Heart right ventricle (tissue), 16 donors: ENCODE measurements at places on chromosomes 6 and 20.

GRCh38 chr6:63685446-63686379, 50.1 kb downstream of the PHF3 start:
- DNase-seq = no peak

DNA sequence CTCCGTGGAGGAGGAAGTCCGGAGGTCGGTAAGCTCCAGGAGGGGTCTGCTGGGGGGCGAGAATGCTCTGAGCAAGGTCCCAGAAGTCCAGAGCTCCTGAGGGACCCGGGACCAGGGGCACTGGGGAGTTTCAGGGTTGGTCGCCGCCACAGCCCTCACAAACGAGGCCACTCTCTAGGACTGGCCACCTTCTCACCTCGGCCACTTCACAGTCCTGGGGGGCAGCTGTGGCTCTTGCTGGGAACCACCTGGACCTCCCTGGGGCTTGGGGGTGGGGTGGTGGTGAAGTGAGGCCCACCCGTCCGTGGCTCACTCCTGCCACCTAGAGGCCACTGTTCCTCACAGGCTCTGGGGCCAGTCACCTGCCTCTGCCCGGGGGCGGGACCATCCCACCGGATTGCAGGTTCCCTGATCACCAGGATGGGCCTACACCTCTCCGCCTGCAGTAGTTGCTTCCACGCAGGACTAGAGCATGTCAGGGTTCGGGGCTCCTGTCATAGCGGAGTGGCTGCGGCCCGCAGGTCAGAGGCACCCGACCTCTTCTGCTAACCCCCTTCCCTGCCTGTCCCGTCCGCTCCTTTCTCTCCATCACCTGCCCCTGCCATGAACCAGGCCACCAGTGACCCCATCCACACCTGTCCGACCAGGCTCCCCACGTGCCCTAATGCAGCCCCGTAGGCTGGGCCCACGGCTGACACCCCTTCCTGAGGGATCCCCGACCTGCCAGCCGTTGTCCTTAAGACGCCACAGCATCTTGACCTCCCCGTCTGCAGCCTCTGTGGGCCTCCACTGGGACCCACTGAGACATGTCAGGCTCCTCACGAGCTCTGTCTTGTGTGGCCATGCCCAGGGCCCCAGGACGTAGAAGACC, 5.1 kb upstream of the TCEA2 start:
- peak; percentile 88 for DNase-seq

DNA sequence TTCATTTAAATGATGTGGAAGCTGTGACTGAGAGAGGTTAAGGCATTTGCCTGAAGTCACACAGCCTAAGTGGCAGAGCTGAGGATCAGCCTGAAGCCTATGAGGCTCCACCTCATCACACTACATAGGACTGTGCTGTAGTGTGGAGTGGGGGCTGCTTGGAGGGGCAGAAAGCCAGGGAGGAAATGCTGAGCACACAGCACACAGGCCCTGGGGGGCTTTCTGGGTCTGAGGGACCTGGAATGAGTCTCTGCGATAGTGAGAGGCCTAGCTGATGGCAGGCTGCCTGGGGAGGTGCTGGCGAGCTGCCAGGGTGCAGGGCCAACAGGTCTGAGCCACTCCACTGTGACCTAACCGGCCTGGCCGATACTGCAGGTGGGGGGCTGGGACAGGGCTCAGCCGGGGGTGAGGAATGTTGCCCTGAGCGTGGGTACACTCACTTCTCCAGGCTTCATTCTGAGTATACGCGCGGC, 2.2 kb upstream of the ARHGAP40 start:
- peak; percentile 60 for DNase-seq

GRCh38 chr6:42390228-42390934, 61.3 kb downstream of the TRERF1 start:
- no peak for DNase-seq

DNA sequence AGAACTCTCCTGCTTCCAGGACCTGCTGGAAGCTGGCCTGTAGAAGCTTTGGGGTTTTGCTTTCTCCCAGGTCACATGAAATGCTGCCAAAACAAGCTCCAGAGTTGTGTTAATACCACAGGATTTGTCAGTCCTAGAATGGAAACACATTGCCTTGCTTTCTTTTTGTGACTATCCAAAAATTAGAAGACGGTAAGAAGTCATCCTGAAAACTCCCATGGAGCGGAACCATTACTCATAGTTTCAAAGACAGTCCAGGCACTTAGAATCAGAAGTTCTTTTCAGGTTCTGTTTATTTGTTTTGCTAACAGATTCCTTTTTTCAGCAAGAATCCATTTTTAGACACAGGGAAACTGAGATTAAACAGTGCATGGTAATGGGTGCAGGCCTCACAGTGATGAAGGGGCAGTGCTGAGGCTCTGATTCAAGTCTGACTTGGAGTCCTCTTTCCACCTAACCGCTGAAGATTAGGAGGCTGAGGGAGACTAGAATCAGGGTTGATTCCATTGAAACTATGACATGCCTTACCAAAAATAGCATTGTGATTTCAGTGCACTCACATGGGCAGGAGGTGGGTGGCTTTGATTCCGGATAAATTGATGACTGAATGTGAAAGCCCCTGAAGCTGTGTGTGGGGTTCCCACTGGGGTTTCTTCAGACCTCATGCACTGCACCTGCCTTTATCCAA, 72.2 kb upstream of the NAA20 start:
- DNase-seq = no peak

GRCh38 chr20:46939031-46939965, 44.7 kb downstream of the EYA2 start:
- no peak for DNase-seq

DNA sequence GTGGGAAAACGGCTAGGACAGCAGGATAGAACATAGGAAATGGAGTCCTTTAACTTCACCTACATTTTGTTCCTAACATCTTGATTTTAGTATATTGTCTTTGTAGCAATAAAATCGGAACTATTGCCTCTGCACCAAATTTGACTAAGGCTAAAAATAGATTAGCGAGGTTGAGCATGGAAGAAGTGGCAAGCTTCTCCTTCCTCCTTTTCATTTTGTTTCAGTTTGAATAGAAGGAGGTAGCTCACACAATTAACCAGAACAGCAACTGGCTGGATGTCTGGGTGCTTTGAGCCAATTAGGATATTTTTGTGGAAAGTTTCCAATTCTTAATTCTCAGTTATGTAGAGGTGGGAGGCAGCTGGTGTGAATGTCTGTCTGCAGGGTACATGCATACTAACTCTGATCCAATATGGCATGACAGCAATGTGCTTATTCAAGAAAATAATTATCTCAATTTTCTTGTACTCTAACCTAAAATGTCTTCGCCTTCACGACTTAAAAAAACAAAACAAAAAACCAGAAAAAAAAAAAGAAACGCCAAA, 3.1 kb upstream of the HECA start:
- no peak for DNase-seq

DNA sequence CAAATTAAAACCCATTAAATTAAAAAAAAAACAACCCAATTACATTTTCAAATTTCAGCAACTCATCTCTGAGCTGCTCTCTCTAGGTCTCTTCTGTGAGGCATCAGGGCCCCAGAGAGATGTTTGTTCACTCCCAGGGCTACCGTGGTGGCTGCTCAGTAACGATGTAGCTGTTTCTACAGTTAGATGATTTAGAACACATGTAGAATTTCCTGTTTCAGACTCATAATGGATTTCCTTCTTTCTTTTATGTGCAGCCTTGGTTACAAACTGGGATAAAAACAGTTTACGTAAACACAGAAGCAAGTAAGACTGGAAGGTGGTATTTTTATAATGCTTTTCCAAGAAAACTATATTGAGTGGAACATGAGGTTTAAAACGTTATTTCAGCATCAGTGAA, 116.1 kb upstream of the CCN2 start:
- no peak for DNase-seq

DNA sequence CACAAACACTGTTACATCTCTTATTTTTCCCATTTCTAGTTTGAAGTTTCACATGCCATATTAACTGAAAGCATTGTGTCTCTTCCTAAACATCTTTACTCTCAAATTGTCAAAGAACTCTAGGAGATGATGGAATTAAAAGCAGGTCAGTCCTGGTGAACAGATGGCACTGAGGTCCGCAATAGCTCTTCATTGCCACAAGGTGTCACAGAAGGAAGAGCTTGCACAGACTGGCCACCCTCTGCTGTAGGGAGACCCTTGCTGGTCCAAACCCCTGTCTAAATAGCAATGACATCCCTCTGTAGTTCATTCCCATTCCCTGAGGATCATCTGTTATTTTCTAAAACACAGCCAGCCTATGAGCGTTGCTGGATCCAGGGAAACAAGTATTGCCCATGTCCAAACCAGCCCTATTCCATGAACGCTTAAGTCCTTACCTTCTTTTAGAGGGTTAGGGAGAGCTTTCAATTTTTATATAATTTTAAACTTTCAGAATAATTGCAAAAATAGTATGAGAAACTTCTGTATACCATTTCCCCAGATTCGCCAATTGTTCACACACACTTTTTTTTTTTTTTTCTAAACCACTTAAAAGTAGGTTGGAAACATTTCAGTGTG, 10.1 kb upstream of the HDAC2 start:
- no peak for DNase-seq

DNA sequence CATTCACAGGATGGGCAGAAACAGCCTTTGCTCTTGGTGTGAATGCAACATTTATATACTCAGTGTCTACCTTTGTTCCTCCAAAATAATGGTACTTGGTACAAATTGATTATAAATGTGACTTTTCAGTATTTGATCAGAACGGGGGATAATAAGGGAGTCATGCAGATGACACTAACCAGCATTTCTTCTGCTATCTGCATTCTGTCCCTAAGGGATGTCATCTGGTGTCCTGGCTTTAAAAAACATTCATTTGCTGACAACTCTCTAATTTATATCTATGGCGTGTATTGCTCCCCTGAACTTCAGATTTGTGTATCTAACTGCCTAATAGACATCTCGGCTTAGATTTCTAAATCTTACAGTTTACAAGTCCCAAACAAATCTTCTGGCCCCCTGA, 76.4 kb upstream of the FLRT3 start:
- DNase-seq = no peak

- DNase-seq = no peak
These were observed 63.7 kb upstream of the CCN6 start for GRCh38 chr6:111990214-111990613.

GRCh38 chr6:90993770-90994169, 406.9 kb upstream of the MAP3K7 start:
- DNase-seq = no peak

DNA sequence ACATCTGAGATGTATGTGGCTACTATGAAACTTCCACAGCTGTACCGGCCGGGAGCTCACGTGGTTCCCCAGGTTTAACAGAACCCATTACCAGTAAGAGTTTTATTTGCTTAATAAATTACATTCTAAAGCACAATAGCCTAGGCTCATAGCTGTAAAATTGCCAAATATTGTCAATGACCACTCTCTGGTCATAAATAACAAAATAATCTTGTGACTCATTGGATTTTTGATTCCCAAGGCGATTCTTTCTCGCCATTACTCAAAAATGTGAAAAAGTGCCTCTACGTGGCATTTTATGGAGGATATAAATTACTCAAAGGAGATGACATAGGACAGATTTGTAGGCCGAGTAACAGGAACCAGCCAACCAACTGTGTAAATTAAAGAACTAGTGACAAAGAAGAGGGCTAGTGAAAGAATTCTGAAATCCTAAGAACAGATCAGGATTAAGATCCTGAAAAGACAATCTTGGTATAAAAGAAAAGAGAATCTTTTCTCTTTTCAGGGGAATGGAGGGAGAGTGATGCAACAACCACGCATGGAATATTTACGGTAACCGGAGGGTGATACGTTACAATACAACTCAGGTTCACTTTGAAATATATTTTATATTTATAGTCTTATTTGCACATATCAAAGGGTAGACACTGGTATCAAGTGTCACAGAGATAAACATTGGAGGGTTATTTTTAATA, 199.7 kb downstream of the FOXC1 start:
- DNase-seq = no peak

DNA sequence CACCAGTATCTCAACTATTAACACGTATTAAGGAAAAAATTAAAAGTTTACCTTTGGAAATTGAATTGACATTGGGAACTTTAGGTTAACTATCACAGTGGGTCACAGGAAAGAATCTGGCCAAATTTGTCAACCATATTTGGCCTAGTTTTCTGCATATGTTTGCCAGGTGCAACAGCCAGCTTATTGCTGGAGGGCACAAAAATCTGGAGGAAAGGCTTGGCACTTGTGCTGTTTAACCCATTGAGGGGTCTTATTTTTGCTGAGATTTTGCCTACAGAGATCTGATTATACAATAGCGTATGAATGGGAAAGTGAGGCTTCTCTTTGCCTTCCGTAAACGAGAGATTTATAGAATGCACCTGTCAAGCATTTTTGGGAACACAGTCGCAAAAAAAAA, 190.4 kb downstream of the PRL start:
- no peak for DNase-seq

DNA sequence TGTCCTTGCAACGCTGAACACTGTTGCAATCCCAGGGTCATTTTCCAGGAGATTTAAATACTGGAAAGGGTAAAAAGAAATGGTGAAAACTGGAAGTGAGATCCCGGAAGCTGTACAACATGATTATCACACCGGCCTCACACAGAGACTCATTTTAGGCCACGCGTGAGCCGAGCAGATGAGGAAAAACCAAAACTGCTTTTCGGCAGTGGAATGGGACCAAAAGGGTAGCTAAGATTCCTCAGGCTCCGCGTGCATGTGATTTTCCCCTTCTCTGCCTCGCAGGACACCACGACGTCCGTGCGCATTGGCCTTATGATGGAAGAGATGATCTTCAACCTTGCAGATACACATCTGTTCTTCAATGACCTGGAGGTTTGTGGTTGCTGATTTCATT, 213.7 kb downstream of the ZMYND8 start:
- DNase-seq = no peak

- DNase-seq = no peak
These were observed 31.3 kb upstream of the ZFAND3 start for GRCh38 chr6:37788259-37788658.

DNA sequence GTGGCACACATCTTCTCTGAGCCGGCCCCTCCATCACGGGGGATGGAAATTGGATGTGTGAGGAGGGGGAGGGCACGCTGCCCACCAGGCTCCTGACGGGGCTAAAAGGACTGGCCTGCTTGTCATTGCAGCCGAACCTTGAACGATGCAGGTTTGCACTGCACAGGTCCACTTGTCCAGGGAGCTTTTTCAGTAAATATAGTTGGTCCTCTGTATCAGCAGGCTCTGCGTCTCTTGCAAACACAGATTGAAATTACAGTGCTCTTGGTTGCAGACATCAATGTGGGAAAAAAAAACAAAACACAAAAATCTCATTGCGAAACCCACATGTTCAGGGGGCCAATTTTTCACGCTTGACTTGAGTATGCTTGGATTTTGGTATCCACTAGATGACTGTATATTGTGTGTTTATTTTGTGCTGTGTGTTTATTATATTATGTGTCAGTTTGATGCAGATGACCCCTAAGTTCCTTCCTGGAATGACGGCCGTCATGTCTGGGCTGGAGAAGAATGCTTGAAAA, 29.2 kb downstream of the ERMARD start:
- DNase-seq = no peak

GRCh38 chr6:20056350-20056992, 155.8 kb downstream of the MBOAT1 start:
- no peak for DNase-seq
